Right forelimb (tissue), 1 donor: ENCODE measurements at places on chromosomes 13 and 19.

- no peak for DNase-seq
Observed at GRCh38 chr19:5809053-5809452, 4.2 kb downstream of the NRTN start.

DNA sequence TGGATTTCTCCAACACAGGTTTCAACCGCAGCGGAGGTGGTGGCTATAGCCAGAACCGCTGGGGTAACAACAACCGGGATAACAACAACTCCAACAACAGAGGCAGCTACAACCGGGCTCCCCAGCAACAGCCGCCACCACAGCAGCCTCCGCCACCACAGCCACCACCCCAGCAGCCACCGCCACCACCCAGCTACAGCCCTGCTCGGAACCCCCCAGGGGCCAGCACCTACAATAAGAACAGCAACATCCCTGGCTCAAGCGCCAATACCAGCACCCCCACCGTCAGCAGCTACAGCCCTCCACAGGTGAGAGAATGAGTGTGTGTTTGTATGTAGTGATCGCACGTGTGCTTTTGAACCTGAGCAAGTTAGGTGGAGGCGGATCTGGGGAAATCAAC lies 6.0 kb upstream of the CCDC97 start:
- no peak for DNase-seq

DNA sequence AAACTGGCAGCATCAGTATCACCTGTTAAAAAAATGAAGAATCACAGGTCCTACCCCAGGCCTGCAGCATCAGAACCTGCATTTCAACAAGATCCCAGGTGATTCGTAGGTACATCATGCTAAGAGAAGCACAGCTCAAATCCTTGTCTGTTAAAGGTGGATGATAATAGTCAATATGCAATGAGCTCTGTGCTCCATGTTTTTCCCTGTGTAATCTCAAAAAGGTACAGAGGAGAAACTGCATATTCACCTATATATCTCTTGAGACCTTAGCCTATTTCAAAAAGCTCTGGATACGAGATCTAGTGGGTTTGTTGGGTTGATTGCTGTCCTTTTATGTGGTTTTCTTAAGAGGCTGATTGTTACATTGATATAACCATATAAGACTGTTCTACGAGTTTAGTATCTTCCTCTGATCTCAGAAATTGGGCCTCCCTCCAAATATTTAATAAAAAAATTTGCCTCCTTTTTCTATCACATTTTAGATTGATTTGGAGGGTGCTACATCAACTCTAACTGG lies 148.9 kb downstream of the DCT start:
- no peak for DNase-seq

- no peak for DNase-seq
Observed at GRCh38 chr13:99935772-99936171, 35.8 kb downstream of the ZIC5 start.

- DNase-seq: peak; percentile 73
Observed at GRCh38 chr19:17448131-17448967, at the start of gene TMEM221. TMEM221 (minus strand) TSS chr19:17448668; CDS start chr19:17448462, 206 bp downstream.

DNA sequence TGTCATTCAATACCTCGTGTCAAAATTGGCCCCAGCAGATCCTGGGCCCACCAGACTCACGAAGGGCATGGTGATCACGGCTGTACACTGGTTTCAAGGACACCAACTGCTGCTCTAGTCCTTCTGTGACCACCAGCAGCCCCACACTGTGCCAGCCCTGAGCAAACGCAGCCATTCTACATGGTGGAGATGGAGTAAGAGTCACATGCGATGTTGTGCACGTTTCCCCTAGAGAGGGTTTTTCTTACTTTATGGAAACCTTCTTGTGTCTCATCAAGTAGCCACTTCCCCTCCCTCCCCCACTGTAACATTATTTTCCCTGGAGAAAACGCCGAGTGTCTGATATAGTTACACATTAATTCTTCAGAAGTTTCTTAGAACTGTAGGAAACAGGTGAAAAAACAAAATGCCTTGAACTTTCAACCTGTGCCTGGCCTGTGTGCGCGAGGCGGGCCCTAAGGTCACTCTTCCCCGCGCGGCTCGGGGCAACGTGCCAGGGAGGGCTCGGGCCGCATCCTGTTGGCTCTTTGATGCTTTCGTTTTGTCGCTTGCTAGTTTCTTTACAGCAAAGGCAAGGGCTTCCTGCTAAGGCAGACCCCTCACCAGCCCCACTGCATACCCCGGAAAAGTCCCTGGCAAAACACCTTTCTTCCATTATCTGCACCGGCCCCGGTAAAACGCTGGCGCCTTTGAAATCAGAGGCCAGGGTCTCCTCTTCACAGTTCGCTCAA lies 44.6 kb downstream of the GGACT start:
- no peak for DNase-seq

DNA sequence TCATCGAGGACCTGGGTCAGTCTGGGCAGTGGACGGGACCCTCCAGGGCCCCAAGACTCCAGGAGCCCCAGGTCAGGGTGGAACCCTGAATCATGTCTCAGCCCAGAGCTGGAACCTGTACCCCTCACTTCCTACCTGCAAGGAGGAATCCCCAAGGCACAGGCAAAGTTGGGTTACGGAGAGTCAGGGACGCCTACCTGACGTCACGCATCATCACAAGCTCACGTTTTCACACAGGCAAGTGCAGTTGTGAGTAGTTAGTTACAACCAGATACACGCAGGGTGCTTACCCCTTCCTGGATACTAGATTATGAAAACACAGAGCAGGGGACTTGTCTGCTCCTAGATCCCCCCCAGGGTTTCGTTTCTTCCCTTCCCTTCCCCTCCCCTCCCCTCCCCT lies 1.9 kb downstream of the RETN start:
- DNase-seq: no peak

DNA sequence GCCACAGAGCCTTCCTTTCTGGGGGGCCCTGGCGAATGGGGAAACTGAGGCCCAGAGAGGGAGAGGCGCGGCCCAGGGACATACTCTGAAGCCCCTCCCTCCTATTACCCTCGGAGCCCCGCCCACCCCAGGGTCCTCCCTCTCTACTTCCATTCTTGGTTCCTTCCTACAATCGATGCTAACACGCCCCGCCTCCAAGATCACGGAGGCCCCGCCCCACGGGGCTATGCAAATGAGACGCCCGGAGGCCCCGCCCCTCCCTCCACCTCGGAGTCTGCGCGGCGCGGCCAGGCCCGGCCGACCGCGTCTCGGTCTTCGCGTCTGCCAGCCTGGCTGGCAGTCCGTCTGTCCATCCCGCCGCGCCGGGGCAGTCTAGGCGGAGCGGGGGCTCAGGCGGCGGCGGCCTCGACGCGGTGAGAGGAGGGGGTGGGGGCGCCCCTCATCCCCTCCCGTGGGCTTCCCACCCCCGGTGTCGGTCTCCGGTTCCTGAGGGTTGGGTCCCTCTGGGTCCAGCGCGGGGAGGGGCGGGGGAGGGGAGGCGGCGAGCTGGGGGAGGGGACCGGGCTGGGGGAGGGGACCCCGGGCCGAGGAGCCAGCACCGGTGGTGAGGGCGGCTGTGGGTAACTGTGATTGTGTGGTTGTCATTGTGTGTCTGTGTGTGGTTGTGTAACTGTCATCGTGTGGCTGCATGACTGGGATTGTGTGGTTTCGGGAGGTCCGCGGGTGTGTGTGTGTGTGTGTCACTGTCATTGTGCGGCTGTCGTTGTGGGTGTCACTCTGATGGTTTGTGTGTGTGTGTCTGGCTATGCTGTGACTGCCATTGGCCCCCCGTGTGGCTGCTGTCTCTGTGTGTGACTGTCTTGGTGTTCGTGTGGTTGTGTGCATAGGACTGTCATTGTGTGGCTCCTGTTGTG lies at the start of gene PLPPR2:
TSS of gene PLPPR2 (plus strand) at position 273 of the 914 bp plus-strand sequence. CDS start 2,242 bp downstream, outside the sequence.
- DNase-seq: peak; percentile 90

DNA sequence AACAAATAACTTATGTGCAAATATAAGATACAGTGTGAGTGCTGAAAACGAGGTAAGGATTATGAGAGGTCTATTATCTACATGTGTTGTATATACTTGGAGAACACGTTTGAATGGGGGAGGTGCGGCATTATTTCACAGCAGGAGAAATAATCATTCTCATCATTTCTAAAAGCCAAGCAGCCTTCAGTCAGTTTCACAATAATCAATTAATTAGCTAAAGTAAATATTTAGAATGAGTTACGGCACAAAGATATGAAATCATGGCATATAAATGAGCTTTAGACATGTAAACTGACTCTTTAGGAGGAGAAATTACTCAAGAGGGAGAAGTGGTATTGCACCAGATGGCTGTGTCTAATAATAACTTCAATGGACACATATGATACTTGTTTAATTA lies 366.6 kb downstream of the DNAJC15 start:
- no peak for DNase-seq

DNA sequence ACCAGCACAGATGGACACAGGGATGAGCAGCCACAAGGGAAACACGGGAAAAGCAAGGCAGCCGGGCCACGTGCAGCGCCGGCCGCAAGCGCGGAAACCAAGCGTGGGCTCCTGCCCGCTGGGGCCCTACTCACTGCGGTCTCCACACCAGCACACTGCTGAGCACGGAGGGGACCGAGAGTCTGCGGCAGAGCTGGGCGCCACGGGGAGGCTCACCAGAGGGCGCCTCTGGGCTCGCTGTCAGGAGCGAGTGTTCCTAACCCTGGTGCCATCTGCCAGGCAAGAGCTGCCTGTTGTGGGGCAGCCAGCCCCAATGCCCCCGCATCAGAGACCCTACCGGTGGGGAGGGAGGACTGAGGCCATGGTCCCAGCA lies 26.5 kb downstream of the MPND start:
- no peak for DNase-seq

- no peak for DNase-seq
Observed at GRCh38 chr13:27203854-27204253, 32.2 kb upstream of the USP12 start.

DNA sequence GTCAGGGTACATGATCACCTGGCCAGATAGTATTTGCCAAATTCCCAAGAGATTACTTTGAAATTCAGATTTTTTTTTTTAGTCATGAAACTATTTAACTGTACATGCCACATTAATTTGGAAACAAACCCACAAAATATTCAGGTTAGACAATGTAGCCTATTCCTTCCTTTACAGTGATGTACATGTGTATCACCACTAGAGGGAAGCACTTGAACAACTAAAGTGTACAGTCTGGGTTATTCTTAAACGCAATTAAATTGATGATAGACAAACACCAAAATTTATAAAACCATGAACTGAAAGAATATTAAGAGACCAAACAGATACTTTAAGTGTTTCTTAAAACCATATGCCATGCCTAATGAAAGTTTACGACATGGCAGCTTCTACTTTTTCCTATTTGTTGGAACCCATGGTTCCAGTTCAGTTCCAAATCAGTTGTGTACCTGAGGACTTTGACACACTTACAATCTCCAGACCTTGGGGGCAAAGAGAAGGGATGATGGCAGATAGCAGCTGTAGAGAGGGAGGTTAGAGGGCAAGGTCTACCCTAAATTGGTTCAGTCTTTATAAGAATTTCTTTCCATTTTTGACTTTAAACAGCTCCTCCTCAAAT lies 52.8 kb downstream of the TNFSF13B start:
- DNase-seq: no peak

- no peak for DNase-seq
Observed at GRCh38 chr19:32550666-32551065, 30.3 kb upstream of the PDCD5 start.

GRCh38 chr19:33659835-33660234 lies 38.1 kb downstream of the CHST8 start:
- no peak for DNase-seq

- DNase-seq: no peak
Observed at GRCh38 chr13:104442536-104442935, 1376.3 kb upstream of the SLC10A2 start.

DNA sequence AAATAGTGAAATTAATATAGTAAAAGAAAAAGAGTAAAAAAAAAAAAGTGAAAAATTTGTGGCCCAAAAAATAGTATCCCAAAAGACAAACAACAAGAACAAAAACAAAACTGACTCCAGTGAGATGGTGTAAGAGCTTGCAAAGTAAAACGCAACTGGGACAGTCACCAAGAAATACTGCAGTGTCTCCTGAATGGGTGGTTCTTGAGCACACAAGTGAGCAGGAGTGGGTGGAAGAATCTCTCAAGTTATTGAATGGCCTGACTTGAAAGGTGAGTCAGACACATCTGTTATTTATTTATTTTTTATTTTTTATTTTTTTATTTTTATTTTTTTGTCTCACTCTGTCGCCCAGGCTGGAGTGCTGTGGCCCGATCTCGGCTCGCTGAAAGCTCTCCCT lies 1.9 kb downstream of the ZNF493 start:
- no peak for DNase-seq

DNA sequence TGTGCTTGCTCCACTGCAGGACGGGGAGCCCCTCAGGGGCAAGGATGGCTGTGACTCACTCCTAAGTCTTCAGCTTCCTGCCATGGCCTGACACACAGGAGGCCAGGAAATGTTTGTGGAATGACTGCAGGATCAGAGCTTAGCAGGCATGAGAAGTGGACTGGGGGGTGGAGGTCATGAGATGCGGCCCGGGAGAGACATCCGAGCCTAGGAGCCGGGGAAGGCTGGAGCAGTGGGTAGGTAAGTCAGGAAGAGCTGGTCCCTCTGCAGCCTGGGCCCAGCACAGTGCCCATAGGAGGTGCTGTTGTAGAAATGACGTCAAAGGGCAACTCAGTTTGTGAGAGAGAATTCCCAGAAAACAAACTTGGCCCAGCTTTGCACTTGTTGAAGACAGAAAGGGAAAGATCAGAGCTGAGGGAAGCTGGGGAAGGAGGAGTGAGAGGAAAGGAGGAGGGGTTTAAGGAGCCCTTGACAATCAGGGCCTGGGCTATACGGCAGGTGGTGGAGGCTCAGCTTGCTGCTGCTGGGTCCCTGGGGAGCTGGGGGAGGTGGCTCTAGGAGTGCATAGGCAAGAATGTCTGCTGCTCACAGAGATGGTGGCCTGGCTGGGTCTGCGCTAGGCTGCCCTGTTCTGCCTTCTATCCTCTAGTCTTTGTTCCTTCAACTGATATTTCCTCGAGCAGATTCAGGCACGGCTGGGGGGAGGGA lies 18.5 kb downstream of the POU2F2 start:
- no peak for DNase-seq

DNA sequence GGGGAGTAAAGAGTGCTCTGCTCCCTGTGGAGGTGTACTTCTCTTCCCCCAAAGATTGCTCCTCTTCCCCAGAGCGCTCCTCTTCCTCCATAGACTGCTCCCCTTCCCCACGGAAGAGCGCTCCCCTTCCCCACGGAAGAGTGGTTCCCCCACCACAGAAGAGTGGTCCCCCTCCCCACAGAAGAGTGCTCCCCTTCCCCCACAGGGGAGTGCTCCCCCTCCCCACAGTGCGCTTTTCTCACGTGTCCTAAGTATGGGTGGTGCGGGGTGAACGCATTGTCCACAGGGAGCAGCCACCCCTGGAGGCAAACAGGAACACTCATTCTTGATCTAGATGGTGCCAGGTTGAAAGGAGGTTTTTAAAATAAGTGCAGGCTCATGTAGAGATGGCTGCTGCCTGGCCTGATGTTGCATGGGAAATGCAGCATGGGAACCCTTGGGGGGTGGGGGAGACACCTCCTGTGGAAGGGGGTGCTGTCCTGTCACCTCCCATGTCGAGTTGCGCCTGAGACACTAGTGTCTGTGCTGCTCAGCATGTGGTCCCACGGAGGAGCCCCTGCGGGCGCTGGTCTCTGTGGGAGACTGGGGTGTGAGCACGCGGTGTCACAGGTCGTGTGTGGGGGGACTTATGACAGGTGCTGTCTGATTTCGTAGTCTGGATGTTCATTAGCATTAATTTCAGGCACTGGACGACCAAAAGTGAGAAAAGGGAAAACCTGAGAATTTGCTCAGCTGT lies 52.2 kb downstream of the ATP11A start:
- DNase-seq: no peak
